ENCODE measurements at places on chromosomes 16 and 17. TPM values are rescaled to one million over a fixed set of nuclear protein-coding genes. Genes with fewer than 3 reads are reported as not detected.

DNA sequence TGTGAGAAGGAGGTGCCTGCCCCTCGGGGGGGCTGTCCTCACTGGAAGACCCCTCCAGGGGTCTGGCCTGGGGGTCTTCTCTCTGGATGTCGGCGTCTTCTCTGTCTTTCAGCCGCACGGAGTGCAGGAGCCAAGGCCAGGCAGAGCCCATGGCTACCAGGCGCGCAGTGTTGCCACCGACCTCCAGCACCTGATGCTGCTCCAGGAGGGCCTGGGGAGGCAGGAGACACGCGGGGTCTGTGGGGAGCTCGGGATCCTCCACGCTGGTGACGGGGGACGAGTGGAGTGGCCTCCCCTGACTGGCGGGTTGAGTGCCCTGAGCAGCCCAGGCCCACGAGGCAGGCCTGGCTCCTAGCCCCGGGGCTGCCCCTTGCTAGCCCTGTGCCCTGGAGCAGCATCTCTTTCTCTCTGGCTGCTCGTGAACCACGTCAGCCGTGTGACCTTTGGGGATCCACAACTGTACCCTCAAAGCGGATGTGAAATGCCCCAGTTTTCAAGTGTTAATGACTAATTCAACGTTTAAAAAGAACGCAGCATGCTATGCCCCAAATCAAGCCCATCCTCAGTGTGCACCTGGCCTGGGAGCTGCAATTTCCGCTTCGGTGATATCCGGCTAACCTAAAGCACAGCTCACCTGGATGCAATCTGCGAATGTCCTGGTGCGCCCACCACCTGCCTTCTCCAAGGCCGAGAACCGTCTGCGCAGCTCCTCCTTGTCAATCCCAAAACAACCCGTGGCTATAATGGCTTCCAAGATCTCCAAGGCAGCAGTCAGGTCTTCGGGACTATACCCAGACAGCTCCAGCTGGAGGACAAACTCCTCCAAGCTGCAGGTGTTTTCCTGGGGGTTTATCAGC, 62.9 kb downstream of the IL21R start:
- DNase-seq, result no peak

DNA sequence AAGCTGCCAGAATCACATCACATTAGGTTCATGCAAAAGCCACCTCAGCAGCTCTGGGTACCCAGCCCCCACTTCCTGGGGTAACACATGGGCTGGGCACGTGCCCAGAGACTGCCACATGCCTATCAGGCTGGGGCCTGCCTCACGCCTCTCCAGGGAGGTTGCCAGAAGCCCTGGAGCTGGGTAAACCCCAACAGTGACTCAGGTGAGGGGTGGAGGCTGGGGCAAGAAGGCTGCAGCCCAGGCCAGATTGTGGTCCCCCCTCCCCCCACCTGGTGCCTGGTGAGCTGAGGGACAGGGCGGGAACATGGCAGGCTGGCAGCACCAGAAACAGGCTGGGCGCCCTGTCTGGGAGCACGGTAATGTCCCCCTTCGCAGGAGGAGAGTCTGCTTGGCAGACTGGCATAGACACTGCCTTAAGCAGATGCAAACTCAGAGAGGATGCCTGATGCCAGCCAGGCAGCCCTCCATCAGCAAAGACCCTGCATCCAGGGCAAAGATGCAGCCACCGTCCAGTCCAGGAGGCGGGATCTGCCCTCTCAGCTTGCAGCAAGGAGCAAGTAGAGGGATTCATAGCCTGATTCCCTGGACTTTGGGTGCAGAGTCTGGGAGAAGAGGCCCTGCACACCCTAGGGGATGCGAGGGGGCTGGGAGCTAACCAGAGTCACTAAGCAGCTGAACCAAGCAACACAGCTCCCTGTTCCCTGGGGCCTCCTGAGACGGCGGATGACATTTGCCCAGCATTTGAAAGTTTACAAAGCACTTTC, 28.8 kb downstream of the NGFR start:
- no peak for DNase-seq

DNA sequence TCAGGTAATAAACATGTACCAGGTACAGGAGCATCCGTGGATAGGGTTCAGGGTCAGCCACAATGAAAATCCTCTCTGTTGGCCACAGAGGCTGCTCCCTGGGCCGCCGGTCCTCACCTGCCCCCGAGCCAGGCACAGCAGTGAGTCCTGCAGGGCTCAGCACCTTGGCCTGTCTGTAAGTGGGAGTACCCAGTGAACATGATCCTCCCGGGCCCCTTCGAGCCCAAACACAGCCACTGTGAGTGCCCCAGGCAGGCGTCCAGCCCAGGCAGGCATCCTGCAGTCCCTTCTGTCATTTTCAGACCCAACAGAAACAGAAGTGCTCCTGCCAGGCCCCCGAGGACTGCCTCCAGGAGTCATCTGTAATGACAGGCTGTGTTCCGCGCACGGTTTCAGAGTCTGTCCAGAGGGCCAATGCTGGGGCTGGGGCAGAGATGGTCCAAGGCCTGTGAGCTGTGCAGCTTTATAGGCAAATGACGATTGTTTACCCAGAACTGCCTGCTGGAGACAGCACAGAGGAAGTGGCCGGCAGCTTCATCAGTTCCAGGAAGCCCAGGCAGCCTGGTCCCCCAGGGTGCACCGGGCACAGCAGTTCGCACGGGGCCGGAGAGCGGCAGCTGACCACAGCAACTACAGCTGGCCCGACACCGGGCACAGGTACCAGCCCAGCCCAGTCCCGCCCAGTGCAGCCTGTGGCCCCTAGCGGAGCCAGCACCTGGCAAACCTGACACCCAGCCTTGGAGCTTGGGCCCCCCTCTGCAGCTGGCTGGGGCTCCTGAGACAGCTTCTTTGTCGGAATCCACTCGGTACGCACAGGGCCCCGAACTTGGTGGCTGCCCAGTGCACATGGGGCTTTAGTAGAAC, 13.2 kb downstream of the SLC7A5 start:
- peak; percentile 55 for DNase-seq

GRCh38 chr17:50604513-50604912, 30.2 kb upstream of the ABCC3 start:
- peak; percentile 22 for DNase-seq

GRCh38 chr17:63421681-63422645, 24.1 kb downstream of the CYB561 start:
- DNase-seq, result no peak

GRCh38 chr16:1949507-1949906, 5.0 kb downstream of the RPL3L start:
- no peak for DNase-seq

DNA sequence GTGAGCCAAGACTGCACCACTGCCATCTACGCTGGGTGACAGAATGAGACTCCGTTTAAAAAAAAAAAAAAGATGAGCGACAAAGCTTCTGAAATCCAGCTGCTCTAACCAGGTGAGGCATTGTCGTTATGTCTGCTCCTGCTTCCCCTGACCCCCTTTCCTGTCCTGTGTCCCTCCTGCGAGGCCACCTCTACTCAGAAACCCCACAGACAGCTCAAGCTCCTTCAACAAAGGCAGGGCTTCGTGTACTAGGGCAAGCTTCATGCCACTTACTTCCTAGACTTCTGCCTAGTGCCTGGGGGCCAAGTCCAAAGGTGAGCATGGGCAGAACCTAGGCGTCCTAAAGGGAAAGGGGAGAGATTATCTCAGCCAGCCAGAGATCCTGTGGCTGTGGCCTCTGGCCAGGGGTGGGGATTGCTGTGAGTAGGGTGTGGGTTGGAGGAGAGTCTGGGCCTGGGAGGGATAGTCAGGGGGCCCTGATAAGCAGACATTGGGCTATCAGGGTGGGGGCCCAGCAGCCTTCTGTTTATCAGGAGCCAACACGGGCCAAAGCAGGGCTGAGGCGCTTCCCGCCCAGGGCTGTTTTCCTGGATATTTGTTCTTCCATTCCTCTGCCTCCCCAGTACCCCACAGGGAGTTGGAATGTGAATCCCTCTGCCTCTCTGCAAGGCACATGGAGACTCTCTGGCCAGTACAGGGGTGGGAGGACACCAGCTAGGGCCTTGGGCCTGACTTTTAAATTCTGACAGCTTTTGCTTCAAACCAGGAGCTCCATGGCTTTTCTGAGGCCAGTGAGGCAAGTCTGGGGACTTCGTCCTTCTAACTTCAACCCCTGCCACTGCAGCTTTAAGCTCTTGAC, 10.4 kb downstream of the ERAL1 start:
- DNase-seq, result peak; percentile 23

- no peak for DNase-seq
Observed at GRCh38 chr17:37041932-37042331, 93.2 kb downstream of the AATF start.

- DNase-seq, result no peak
Observed at GRCh38 chr17:3482852-3483251, 7.1 kb downstream of the ASPA start.

DNA sequence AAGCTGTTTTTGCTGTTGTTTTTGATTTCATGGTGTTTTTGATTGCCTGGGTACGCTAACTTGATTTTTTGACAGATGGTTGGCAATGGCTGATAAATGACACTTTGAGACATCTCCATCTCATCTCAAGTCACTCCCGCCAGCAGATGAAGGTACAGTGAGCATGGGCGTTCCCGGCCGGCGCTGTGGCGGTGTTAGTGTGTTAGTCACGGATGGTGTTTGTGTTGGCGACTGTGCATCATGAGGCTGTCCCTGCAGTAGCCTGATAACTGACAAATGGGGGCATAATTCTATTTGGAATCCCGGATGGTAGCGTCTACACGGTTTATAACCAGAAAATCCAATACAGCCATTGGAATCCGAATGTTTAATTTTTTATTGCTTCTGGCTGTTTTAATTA, 81.6 kb upstream of the ZNF750 start:
- no peak for DNase-seq

DNA sequence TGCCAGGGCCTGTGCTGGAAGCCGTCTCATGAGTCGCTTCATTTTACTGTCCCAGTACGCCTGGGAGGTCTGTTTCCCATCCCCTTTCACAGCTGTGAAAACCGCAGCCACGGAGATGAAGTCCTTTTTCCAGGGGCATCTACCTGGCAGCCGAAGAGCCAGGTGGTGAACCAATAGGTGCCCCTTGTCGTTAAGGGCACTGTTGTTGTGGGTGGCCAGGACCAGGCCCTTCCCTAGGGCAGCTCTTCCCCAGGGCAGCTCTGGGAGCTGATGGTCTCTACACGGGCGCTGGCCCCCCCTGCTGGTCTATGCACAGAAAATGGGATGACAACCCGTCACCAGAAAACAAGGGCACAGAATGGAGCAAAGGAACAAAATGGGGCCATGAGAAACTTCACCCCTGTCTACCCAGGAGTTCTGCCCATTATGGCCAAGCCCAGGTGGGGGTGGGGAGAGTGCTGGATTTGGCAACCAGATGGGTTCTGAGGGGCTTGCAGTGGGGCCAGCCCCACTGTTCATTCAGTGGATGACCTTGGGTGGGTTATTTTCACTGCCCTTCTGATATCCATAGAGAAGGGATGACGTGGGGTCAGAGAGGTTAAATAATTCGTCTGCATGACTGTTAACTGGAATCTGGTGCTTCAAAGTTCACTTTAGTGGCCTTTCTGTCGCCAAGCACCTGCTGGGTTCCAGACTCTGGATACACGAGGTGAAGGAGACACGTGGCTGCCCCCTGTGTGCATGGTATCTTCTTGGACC, 11.5 kb downstream of the RMI2 start:
- peak; percentile 61 for DNase-seq

GRCh38 chr17:74217888-74218287, 4.5 kb downstream of the TTYH2 start:
- DNase-seq, result no peak

GRCh38 chr16:25922438-25922837, 230.7 kb downstream of the HS3ST4 start:
- no peak for DNase-seq

GRCh38 chr17:17900615-17901520, 64.1 kb upstream of the SREBF1 start:
- peak; percentile 99 for DNase-seq

- no peak for DNase-seq
Observed at GRCh38 chr17:66925811-66926500, 38.6 kb upstream of the CACNG4 start.

DNA sequence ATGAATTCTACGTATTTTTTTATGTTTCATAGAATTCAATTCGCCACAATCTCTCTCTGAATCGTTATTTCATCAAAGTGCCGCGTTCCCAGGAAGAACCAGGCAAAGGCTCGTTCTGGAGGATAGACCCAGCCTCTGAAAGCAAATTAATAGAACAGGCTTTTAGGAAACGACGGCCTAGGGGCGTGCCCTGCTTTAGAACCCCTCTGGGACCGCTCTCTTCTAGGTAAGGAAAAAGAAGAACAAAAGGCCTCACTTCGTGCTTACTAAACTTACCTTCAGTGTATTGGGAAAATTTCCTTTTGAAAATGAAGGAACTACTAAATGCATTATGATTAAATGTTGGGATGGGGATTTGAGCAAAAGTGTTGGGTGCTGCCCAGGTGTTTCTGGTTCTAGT, 63.2 kb downstream of the FOXK2 start:
- DNase-seq, result no peak

GRCh38 chr17:1312261-1312870, 32.9 kb downstream of the TRARG1 start:
- DNase-seq, result no peak

DNA sequence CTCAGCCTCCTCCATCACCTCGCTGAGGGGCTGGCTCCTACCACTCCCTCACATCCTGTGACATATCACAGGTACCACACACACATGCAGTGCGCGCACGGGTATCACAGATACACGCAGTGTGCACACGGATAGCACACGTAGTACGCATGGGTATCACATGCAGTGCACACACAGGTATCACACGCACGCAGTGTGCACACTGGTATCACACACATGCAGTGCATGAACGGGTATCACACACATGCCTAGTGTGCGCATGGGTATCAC, 30.1 kb downstream of the ACSF3 start:
- no peak for DNase-seq

The KIF2B gene
- total RNA-seq, result not detected

The ZNF423 gene
- total RNA-seq, result 3.9 TPM

The MYO15B gene
- 5.3 TPM for total RNA-seq

The ZNF624 gene
- total RNA-seq, result 4.0 TPM

Measured in dermis microvascular lymphatic vessel endothelial cell (primary cell).